Caudate nucleus (tissue), 63 donors: ENCODE measurements at places on chromosomes 6 and 20.

- no peak for DNase-seq
These were observed 112.5 kb downstream of the SNX5 start for GRCh38 chr20:17856024-17856564.

GRCh38 chr6:113619077-113619476 lies 238.1 kb upstream of the MARCKS start:
- no peak for DNase-seq

DNA sequence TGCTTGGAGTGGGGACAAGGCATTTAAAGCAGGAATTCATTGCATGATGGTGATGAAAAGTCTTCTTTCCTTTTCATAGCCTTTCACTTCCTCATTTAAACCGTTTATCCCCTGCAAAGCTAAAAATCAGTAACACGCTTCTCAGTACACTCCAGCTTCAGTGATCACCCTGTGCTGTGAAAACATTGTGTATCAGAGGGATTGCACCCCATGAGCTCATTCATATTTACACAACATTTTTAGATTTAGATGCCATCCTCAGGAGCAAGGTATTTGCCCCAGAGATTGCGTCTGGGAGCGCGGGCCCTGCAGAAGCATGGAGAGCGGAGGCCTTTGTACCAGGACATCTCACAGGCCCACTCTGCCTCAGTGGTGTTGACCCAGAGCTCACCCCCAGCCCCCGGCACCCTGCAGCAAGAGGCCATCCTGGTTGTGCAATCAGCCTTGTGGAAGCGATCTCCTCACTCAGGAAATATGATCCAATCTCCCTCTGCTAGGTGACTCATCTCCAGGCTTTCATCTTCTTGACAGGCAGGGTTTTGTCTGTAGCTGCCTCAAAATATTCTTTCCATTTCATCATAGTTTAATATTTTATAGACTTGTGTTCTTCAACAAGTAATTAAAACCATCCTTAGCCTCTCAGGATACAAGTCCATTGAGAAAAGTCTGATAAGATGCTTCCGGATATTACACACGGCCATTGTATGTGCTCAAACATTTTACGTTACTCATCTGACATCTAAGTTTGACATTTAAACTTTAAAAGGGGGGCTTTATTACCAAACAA lies 38.9 kb upstream of the THBS2 start:
- no peak for DNase-seq

- DNase-seq, result no peak
These were observed 4.9 kb upstream of the ASCC3 start for GRCh38 chr6:100886076-100886475.

DNA sequence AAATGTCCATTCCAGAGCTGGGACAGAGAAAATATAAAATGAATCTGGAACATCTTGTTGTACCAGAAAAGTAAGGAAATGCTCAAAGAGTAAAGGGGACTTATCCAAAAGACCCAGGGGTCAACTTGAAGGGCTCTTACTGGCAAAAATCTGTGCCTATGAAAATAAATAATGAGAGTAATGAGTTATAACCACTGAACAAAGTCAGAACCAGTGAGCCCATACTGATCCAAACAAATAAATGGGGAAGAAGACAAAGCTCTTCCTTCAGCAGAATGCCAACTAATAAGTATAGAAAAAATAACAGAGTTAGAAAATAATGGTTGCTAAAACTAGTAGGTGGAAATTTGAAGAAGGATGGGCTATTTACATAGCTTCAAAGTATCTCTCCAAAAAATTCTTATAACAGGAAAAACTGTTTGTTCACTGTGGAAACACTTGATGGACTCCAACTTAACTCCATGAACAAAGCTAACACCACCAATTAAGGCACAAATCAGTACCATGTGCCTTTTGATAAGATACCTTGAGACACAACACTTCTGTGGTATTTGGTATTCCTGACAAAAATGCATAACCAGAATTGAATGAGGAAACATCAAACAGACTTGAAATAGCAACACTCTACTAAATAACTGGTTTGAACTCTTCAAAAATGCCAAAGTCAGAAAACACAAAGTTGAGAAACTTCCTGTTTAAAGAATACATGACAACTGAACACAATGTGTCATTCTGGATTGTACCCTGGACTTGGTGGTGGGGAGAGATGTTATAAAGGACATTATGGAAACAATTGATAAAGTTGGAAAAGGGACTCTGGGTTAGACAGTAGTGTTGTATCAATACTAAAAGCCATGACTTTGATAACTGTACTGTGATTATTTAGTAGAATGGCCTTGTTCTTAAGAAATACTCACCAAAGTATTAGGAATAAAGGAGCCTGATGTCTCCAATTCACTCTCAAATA lies 197.5 kb downstream of the ISM1 start:
- DNase-seq, result no peak
